ENCODE measurements at places on chromosomes 4 and X.

- DNase-seq = no peak
Measured at GRCh38 chrX:11648705-11649519, 16.8 kb downstream of the ARHGAP6 start.

GRCh38 chrX:102044496-102044895, 81.0 kb upstream of the TCEAL2 start:
- no peak for DNase-seq

GRCh38 chrX:100478714-100479306, 68.7 kb upstream of the PCDH19 start:
- no peak for DNase-seq

DNA sequence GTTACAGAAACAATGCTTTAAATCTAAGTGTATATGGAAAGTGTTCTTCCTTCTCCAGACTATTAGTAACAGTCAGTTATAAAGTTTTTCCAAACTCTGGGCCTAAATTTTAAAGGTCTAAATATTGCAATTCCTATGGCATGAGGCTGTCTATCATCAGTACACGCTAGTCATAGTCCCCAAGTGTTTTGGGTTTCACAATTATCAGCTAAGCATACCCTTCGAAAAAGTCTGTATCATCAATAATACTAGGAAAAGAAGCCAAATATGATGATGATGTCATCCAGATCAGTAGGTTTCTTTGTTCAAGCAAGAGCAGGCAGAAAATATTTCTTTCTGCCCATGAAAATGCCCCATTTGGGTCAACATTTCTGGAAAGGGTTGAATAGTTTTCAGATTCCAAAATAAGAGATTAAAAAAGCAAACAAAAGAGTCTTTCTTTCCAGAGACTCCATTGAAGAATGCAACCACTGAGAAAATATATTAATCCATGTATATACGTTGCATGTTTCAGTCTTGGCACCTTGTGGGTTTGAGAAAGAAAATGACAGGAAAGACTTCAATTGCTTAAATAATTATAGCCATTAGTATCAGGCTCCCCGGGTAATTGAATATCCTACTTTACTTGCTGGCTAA, 173.8 kb downstream of the CAMK2D start:
- no peak for DNase-seq

DNA sequence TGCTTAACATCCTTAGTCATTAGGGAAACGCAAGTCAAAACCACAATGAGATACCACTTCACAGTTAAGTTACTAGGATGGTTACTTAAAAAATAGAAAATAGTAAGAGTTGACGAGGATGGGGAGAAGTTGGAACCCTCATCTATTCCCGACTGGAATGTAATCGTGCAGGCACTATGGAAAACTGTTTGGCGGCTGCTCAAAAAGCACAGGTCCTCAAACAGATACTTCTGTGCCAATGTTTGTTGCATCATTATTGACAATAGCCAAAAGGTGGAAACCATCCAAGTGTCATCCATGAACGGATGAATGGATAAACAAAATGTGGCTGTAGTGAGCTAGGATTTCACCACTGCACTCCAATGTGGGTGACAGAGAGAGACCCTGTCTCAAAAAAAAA, 11.7 kb downstream of the CTAG1B start:
- DNase-seq = no peak

- peak; percentile 86 for DNase-seq
Measured at GRCh38 chr4:165207431-165208220, at the start of gene KLHL2. Gene KLHL2, plus strand, starts transcription at chr4:165207561. Its CDS starts 316 bp downstream, at chr4:165207877.

DNA sequence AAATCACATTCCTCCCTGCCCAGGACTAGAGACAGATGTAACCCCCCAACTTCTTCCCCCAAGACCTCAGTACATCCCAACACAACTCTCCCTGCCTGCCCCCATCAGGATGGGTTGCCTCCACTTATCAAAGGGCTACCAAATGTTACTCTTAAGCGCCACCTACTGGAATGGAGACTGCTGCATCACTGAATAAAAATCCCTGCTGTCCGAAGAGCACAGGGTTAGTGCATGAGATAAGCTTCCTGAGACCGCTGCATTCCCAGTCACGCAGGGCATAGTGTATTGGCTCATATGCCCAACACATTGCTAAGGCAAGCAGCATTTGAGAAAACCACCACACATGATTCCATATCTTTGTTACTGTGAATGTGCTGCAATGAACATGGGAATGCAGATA, 544.5 kb downstream of the PPP4R3C start:
- no peak for DNase-seq

- DNase-seq = no peak
Measured at GRCh38 chr4:148196164-148196563, 246.1 kb downstream of the NR3C2 start.

DNA sequence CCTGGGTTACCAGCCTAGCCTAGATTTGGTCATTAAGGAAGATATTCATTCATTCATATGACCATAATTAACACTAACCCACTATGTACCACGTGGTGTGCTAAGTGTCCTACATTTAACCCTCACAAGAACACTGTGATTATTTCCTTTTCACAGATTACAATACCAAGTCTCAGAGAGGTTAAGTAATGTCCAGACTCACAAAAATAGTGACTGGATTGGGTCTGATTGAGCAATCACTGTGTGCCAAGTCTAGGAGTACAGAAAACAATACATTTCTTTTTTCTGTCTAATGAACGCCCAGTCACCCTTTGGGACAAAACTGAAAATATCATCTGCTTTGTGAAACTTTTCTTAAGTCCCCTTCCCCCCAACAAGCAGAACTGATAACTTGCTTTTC, 7.6 kb upstream of the DLG3 start:
- DNase-seq = no peak

GRCh38 chrX:1679238-1679637, 64.4 kb downstream of the ASMT start:
- DNase-seq = no peak

- peak; percentile 85 for DNase-seq
Measured at GRCh38 chr4:76305971-76306881, at the start of gene STBD1. Gene STBD1, plus strand, starts transcription at chr4:76306733. Its CDS starts 37 bp downstream, at chr4:76306770.

- DNase-seq = no peak
Measured at GRCh38 chr4:83381173-83381572, 46.5 kb upstream of the HPSE start.

GRCh38 chr4:82525307-82525911, 36.4 kb downstream of the TMEM150C start:
- DNase-seq = no peak

DNA sequence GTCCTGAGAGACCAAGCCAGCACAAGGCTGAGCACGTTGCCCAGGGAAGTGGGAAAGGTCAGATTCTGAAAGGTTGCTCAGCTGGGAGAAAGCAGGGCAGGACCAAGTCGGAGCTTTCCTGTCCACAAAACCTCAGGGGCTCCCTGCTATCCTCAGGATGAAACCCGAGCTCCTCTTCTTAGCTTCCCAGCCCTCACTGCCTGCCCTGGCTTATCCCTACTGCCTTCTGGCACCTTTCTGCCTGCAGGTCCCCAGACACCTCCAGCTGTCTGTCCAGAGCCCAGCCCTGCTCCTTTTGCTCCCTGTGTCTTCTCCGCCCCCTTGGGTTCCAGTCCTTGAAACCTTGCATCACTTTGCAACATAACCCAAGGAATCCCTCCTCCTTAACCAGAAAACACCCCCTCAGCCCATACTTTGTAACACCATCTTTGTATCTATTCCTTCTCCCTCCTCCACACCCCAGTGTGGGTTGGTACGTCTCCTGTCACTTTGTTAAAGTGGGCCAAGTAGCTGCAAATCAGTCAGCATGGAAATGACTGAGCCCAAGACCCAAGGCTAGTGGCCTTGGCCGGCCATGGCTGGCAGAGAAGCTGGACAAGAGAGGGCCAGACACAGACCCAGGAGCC, 20.0 kb upstream of the PRRG3 start:
- DNase-seq = no peak

Measured in tongue (tissue), 3 donors.